Renal pelvis (tissue), 12 donors: ENCODE measurements at places on chromosomes 16 and 17.

- no peak for DNase-seq
Observed at GRCh38 chr16:77890075-77890474, 101.7 kb downstream of the VAT1L start.

GRCh38 chr16:53415504-53415903 lies 18.8 kb upstream of the RBL2 start:
- DNase-seq: peak; percentile 21

- no peak for DNase-seq
Observed at GRCh38 chr17:62967205-62967529, 1.1 kb downstream of the TANC2 start.

DNA sequence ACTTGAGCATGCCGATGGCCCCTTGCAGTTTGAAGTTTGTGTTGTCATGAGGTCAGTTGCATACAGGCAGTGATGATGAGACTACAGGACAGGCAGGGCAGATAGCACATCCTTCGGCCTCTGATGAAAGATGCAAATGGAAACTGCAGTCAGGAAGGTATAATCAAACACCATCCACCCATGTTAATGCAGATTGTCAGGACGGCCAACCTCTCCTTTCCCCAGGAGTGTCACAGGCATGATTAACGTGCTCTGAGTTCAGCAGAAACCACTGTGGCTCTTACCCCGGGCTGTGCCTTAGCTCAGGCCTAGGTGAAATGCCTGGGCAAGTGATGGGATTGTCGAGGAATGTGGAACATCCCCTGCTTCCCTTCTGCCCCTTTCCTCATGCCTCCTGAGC lies 893.5 kb upstream of the RBFOX1 start:
- DNase-seq: no peak

- DNase-seq: peak; percentile 76
Observed at GRCh38 chr16:55508941-55509931, at the start of gene LPCAT2. TSS of gene LPCAT2 (plus strand) at chr16:55509072. CDS start at chr16:55509182, 110 bp downstream.

GRCh38 chr17:43813386-43813785 lies 19.6 kb downstream of the MPP3 start:
- DNase-seq: no peak

- no peak for DNase-seq
Observed at GRCh38 chr17:68459037-68459639, 1.8 kb upstream of the WIPI1 start.

DNA sequence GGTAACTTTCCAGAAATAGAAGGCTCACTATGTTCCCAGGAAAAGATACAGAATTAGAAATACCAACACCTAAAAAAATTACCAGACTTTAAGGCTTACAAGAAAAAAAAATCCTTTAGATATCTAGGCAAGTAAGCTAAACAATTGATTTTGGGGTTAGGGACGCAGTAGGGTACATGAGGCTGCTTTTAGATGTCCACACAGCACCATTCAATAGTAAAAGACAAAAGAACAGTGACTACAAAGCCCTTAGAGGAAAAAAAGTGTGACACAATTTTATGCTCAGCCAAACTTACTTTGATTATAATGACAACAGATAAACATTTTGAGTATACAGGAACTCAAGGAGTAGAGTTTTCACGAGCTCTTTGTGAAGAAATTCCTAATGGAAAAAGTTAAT lies 29.9 kb downstream of the METTL16 start:
- DNase-seq: no peak

GRCh38 chr17:19533718-19534561 lies at the start of gene SLC47A1:
TSS of gene SLC47A1 (plus strand) at chr17:19533854. CDS start at chr17:19533940, 86 bp downstream.
- DNase-seq: no peak

DNA sequence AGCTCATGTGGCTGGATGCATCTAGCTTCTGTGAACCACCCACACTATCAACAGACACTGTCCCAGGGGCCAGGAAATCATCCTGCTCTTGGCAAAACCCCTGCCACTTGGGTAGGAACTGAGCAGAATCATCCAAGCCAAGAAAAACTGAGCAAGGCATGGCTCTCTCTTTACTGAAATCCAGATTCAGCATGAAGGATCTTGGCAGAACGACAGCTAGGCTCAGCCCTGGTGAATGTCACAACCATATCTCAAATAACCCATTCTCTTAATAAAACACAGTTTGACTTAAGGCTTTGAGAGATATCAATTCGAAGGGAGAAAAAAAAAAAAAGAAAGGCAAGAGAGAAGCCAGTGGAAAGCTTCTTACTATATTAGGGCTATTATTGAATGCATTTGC lies 72.2 kb downstream of the MAF start:
- no peak for DNase-seq

DNA sequence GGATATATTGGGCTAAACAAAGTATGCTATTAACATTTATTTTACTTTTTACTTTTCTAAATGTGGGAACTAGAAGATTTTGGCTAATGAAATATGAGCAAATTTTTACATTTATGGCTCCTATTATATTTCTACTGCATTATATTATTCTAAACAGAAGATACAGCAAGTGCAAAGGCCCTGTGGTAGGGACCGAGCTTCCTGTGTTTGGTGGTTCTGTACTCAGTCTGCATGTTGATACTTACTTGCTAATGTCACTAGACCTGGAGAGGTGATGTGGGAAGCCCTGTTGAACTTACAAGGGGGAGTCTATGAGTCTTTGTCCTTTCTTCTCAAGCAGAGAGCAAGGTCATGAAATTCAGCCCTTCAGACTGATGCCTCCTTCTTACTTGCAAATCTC lies 10.0 kb upstream of the IRX3 start:
- DNase-seq: no peak

GRCh38 chr17:42900460-42901331 lies at the start of gene G6PC1:
TSS of gene G6PC1 (plus strand) at chr17:42900799. CDS start at chr17:42900877, 78 bp downstream.
- no peak for DNase-seq

DNA sequence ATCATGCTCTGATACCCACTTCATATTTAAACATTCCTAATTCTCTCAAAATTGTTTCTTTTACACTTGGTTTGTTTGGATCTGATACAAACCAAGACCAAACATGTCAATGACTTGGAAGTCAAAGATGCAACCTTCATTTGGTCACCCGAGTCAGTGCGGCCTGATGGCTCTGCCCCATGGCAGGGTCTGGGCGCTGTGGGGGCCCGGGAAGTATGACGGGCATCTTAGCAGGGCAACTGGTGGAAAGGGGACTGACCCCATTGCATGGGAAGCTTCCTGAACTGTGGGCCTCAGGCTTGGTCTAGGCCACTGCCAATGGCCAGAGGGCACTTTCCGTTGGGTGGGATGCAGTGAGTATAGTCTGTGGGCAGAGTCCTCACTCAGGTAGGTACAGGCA lies 178.0 kb downstream of the KATNIP start:
- DNase-seq: no peak

- no peak for DNase-seq
Observed at GRCh38 chr16:89765292-89765830, 44.0 kb downstream of the ZNF276 start.

DNA sequence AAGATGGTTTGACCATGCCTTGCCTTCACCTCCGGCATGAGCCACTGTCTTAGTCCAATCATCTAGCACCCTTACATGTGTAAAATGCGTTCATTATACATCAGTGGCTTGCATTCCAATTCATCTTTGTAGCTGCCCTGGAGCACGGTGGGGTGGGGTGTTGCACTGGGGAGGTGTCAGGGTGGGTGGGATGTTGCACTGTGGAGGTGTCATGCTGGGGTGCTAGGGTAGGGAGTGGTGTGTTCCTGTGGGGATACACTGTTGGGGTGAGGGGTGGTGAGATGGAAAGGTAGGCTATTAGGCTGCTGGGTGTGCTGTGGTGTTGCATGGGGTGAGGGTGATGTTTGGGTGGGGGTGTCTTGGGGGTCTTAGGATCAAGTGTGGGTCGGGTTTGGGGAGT lies 47.0 kb downstream of the NLRC5 start:
- no peak for DNase-seq

DNA sequence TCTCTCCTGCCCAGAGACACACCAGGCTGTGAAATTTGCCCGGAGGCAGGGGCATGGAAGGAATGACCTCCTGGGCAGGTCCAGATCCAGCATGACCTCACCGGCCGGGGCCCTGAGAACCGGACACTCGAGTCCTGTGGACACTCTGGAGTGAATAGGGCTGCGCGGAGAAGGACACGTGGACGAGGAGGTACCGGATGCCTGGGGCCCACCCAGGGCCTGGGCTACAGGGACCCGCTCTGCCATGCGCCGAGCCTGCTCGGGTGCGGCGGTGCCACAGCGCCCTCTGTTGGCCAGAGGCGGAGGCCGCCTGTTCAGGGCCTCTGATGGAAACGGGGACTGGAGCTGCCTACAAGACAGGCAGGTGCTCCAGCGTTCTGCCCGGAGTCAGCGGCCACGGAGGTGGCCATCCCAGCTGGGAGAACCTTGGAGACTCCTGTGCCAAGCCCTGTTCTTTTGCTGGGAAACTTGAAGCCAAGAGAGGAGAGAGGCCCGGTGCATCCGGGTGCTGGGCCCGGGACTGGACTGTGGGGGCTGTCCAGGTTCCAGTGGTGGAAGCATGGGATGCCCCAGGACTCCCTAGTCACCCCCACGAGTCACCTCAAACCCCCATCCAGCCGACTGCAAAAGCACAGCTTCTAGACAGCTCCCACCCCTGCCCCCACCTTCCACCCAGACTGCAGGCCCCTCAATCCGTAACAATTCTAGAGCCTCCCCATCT lies 19.3 kb upstream of the NXPH3 start:
- DNase-seq: peak; percentile 60

- no peak for DNase-seq
Observed at GRCh38 chr17:41329279-41329948, 13.9 kb upstream of the KRTAP17-1 start.

GRCh38 chr17:66722341-66722740 lies 112.6 kb upstream of the CACNG5 start:
- no peak for DNase-seq

- no peak for DNase-seq
Observed at GRCh38 chr17:28500712-28501379, 5.3 kb upstream of the FOXN1 start.

DNA sequence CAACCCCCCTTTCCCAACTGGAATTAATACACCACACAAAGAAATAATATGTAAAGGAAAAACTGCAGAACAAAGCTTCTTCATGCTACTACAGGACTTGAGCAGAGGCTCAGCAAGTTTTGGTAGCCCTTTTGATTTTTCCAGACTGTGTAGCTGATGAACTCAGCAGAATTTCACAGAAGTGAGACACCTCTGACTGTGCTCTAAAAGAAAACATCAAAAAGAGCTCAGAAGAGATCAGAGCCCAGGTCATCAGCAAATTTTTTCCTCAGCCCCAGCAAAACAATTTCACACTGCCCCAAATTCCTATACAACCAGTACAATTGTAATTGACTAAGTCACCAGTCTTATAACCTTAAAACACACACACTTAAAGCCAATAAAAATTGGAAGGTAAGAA lies 38.0 kb downstream of the TTC19 start:
- DNase-seq: no peak

DNA sequence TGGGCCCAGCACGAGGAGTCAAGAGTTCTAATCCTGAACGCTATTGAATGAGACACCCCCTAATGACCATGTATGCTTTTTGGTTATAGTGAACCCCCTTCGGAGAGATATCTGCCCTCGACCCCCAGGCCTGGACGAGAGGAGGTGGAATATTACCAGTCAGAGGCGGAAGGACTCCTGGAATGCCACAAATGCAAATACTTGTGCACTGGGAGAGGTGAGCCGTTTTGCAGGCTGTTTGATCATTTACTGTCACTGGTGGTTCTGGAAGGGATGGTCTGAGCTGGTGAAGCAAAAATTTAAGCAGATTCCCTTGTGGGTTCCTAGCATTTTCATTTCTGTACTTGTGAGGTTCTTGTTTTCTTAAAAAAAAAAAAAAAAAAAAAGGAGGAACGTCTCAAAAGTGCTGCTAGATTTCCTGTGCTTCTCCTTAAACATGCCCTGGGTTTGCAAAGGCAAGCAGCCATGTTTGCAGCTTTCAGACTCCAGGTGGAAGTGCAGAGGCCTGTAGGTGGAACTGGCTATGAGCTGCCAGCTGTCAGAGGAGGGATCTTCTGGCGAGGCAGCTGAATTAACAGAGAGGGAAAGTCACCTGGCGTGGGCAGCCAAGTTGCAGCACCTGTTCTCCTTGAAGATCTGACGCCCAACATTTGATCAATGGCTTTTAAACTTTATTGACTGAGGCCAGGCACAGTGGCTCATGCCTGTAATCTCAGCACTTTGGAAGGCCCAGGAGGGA lies 3.5 kb downstream of the MARVELD3 start:
- DNase-seq: no peak

DNA sequence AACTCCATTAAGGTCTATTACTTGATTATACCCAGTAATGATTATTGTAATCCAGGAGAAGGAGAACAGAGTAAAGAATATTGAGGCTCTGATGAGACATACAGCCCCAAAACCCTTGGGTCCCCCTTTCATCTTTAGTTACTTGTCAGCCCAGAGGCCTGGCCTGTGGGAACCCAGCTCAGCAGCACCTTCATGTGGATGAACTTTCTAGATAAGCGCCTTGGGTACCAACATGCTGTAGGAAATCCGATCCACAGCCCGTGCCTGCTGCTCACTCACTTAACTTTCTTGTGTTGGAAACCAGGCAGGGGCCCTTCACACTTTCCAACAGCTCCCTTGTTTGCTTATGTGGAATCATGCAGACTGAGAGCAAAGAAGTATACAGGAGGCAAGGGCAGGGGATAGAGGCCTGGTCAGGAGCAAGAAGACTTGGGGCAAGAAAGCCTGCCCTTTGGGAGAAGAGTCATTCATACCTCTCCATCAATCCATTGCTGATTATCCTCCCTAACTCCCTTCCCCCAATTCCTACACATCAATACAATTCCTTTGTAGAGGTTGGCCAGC lies 64.0 kb upstream of the SOX9 start:
- DNase-seq: no peak

- DNase-seq: no peak
Observed at GRCh38 chr16:19746561-19746960, 28.5 kb downstream of the IQCK start.

DNA sequence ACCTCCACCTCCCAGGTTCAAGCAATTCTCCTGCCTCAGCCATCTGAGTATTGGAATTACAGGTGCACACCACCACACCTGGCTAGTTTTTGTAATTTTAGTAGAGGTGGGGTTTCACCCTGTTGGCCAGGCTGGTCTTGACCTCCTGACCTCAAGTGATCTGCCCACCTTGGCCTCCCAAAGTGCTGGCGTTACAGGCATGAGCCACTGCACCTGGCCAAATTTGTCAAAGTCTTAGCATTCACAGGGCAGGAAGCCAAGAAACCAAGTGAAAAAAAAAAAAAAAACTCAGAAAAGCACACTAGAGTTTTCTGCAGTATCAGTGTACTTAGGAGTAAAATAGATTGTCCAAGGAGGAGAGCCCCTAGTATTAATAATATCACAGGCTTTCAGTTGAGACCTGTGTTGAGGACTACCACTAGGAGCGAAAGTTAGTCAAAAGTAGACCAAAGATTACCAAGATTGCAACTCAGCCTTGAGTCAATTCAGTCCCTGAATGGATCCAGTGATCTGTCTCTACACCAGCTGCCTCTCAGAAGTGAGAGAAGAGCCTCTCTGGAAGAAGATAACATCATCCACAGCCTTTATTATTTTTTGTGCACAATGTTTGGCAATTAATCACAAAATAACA lies 159.7 kb downstream of the CEP112 start:
- no peak for DNase-seq

DNA sequence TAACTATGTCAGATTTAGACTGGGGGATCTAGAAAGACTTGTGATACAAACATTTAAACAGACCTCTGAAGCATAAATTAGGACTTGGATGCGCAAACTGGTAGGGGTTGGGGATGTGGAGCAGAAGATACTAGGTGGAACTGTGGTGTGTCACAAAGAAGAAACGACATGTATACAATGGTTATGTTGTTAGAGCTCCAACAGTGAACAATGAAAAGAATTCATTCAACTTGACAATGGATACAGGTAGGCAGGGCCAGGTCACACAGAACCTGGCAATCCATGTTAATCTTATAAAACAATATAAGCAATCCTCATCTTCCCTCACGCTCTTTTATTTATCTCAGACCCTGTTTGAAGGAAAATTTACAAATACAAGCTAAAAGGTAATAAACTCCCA lies 102.0 kb downstream of the CDC27 start:
- DNase-seq: no peak
